ENCODE measurements at places on chromosomes 11 and 22.

- DNase-seq = no peak
Observed at GRCh38 chr22:44990328-44990727, 19.5 kb downstream of the PHF21B start.

GRCh38 chr11:130023204-130023603 is 20.6 kb upstream of the PRDM10 start:
- no peak for DNase-seq

DNA sequence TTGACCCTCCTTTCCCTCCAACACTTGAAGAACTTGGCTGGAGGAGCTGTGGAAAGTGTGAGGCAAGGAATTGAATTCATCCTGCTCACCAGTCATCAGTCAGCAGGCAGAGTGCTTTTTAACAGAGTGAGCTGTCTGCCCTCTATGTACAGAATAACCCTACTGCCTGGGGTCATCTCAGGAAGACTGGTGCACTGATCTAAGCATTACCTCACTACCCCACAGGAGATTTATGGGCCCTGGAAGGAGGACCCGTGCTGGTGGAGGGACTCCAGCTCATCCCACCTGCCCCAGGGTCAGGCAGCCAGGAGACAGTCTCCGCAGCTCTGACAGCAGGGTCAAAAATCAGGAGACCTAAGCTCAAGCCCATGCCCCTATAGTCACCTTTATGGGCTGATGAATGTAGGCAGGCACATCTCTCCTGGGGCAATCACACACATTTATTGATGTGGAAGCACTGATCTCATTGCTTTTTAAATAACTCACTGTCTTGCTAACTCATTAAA is 270.8 kb upstream of the SESN3 start:
- DNase-seq = no peak

DNA sequence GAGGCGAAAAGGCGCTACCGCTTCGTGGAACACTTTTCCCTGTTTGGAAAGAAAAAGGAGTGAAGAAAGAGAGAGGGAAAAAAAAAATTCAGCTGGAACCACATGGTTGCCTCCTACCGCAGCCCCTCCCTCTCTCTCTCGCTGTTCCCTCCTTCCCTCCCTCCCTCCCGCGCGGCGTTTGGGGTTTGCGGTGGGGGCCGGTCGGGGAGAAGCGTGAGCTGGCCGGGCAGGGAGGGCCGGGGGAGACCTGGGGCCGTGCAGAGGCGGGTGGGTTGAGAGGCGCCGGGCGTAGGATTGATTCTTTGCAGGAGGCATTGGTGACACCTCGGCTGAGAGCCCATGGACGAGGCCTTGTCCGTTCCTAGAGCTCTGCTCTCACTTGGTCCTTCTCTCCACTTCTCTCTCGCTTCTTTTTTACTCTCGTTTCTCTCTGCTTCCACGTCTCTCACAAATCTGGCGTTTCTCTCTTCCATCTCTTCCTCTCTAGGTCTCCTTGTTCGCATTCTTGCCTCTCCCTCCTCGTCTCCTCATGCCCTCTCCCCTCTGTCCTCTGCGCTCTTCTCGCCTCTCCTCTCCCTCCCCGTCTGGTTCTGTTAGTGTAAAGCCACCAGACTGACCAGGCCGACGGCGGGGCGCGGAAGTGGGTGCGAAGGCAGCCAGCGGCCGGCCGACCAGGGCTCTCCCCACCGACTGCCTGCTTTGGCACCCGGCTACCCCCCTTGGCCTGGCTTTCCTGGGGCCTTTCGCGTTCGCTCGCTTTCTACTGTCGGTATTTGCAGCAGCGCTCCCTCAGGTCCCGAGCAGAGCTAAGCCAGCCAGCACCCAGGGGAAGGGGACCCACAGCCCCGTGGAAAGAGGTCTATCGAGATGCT is at the start of gene CLMP:
Gene CLMP (minus strand): TSS at position 61 of the 872 bp plus-strand sequence. CDS start 308 bp downstream, outside the sequence.
- DNase-seq = no peak

- no peak for DNase-seq
Observed at GRCh38 chr11:95255251-95256145, 24.5 kb upstream of the SESN3 start.

- no peak for DNase-seq
Observed at GRCh38 chr11:75432911-75433321, at the start of gene KLHL35. KLHL35 (minus strand) TSS chr11:75433203; CDS start chr11:75430629, 2,574 bp downstream.

GRCh38 chr11:1342946-1343345 is 33.5 kb upstream of the TOLLIP start:
- DNase-seq = no peak

Measured in stimulated activated CD8-positive, alpha-beta memory T cell treated with anti-CD3 and anti-CD28 coated beads, Interleukin-4, amount 100 ng/mL, for 24 hours (primary cell).